Brain microvascular endothelial cell (primary cell): ENCODE measurements at places on chromosomes 6 and 20.

GRCh38 chr6:78251931-78252330, 599.1 kb downstream of the MEI4 start:
- no peak for DNase-seq

DNA sequence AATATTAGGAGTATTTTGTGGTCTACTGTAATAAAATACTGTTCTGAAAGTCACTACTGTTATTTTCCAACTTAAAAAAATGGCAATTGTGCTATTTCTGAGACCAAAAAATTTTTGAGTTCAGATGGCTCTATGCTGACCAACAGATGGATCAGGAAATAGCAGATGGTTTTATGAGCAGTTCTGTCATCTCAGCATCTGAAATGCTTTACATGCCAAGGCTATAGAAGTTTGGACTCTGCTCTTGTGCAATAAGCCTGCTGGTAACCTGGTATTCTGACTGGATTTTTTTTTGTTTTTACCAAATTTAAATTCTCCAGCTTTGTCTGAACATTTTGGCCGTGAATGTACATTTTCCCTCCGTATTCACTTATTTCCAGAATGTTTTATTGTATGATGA, 1127.5 kb downstream of the GRIK2 start:
- DNase-seq, result no peak

- DNase-seq, result peak; percentile 97
Measured at GRCh38 chr6:3205913-3206312, 21.5 kb downstream of the TUBB2B start.

GRCh38 chr6:5782783-5783547, 223.8 kb downstream of the NRN1 start:
- DNase-seq, result no peak

GRCh38 chr20:36031806-36032205, 63.4 kb downstream of the CNBD2 start:
- no peak for DNase-seq

- DNase-seq, result no peak
Measured at GRCh38 chr20:16777126-16777525, 29.0 kb downstream of the OTOR start.

GRCh38 chr6:138970856-138971425, 17.1 kb downstream of the REPS1 start:
- DNase-seq, result peak; percentile 95

DNA sequence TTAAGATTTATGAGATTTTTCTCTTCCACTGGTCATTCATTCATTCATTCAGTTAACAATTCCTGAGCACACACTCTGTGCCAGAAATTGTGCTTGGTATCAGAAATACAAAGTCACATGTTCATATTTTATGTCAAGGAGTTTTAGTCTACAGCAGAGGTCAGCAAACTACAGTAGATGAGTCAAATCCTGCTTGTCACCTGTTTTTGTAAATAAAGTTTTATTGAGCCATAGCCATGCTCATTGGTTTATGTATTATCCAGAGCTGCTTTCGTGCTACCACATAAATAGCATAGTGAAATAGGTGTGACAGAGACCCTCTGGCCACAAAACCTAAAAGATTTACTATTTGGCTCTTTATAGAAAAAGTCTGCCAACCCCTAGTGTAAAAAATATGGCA, 46.8 kb downstream of the THEMIS start:
- no peak for DNase-seq

- DNase-seq, result peak; percentile 29
Measured at GRCh38 chr20:25207960-25208534, 12.5 kb downstream of the ENTPD6 start.

DNA sequence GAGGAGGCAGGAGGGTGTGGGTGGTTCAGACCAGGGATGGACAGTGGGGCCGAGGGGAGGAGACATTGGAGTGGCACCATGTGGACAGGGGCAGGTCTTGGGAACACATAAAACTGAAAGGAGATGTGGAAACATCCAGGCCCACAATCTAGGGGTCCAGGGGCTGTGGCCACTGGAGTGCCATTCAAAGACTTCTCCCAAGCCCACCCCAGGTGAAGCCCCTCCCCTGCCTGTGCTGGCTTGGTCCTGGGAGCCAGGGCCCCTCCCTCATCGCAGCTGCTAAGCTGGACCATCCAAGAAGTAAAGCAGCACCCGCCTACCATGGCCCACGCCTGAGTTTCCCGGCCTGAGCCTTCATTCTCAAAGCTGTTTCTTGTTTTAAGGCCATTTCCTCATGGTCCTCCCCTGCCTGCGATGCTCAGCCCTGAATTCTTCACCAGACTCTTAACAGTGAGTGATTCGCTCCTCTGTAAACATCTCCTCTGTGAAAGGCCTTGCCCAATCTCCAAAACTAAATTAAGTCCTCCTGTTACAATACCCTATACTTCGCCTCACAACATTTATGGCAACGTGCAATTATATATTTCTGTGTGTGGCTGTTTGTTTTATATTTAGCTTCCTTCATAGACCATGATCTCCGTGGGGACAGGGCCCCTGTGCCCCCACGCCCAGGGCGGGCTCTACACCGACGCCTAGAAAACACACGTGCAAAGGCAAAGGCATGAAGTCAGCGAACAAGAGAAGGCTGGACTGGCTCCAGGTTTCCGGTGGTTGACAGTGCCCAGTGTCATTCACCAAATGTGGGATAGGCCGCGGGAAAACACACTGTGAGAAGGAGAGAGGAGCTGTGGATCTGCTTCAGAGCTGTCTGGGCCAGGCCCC, 267.8 kb downstream of the ERMARD start:
- no peak for DNase-seq

GRCh38 chr6:109183109-109183650, 87.9 kb downstream of the CEP57L1 start:
- DNase-seq, result no peak

- no peak for DNase-seq
Measured at GRCh38 chr6:21001736-21002135, 467.5 kb downstream of the CDKAL1 start.

DNA sequence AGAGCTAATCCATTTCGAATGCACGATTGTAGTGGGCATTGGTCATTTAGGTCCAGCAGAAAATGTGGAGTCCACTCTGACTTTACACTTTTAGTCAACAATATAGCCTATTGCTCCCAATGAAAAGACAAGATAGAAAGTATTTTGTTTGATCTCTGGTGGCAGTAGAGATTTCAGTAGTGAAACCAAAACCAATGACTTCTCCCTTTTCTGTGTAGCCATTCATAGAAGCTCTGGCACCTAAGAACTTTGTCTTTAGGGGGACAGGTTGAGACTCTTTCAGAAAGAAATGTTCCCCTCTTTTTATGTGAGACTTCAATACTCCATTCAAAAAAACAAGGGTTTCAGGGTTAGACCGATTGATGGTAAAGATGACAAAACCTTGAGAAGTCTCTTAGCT, 510.8 kb upstream of the POU3F2 start:
- no peak for DNase-seq

DNA sequence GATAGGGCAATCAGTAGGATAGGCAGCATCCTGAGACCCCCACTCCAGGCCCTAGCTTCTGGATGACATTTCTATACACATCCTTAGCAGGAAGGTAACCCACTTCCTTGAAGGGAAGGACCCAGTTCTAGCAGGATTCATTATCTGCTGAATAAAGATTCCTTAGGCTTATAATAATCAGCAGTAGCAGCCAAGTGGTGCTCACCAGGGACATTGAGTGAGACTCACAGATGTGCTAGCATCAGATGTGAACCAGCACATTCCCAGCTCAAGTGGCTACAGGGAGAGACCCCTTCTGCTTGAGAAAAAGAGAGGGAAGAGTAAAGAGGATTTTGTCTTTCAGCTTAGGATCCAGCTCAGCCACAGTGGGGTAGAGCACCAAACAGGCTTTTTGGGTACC, 244.8 kb upstream of the UFL1 start:
- DNase-seq, result no peak

GRCh38 chr6:84916704-84917103, 152.3 kb upstream of the TBX18 start:
- DNase-seq, result no peak

- no peak for DNase-seq
Measured at GRCh38 chr6:1912731-1913130, 303.0 kb downstream of the FOXC1 start.

DNA sequence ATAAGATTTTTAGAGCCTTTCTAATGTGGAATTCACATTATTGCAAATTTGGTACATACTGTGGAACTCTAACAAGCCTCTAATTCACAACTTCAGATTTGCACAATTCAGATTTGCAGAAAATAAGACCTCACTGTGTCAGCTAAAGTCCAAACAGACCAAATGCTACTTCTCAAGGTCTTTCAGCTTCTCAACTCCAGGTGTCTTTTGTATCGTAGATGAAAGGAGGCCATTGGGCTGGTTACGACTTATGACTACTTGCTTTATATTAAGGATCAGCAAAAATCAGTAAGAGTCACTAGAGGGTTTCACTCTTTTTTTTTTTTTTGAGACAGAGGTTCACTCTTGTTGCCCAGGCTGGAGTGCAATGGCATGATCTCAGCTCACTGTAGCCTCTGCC, 37.8 kb downstream of the ZNF217 start:
- no peak for DNase-seq

DNA sequence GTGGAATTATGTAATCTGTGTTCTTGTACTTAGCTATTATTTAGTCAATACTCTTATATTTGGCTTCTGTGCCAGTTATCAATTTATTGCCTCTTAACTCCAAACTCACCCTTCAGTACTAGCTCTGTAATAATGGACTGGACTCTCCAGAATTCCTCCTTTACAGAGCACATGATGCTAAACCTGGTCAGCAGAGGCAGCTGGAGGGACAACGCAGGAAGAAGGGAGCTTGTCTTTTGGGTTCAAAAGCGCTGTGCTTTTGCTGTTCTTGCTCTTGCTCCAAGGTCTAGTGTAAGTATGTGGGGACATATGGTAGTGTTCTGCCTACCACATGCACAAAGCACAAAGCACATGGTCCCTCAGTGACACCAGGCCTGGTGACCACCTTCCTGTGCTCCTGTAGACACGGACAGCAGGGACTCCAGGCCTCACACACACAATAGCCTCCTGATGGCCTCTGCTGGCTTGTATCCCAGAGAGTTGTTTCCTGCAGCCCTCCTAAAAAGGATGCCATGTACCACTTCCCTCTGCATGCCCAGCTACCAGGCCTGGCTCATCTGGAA, 46.1 kb downstream of the CHD6 start:
- DNase-seq, result no peak

DNA sequence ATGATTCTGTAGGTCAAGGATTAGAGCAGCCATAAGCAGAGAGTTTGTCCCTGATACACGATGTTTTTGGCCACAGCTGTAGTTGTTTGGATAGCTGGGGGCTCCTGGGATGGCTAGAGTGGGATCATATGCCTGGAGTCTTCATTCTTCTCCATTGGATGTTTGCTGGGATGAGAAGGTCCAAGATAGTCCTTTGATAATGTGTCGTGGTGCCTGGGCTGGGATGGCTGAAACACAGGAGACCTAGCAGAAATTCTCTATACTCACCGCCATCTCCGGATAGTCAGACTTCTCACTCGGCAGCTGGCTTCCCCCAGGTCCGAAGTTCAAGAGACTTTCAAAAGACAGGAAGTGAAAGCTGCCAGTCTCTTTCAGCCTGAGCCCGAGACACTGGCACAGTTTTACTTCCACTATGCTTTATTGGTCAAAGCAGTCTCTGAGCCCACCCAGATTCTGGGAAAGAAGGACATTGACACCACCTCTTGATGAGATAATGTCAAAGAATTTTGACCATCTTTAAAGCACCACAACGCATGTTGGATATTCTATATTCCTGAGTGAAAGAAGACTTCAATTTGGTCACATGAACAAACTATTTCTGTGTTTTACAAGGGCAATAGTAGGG, 16.0 kb downstream of the MARCKS start:
- no peak for DNase-seq

DNA sequence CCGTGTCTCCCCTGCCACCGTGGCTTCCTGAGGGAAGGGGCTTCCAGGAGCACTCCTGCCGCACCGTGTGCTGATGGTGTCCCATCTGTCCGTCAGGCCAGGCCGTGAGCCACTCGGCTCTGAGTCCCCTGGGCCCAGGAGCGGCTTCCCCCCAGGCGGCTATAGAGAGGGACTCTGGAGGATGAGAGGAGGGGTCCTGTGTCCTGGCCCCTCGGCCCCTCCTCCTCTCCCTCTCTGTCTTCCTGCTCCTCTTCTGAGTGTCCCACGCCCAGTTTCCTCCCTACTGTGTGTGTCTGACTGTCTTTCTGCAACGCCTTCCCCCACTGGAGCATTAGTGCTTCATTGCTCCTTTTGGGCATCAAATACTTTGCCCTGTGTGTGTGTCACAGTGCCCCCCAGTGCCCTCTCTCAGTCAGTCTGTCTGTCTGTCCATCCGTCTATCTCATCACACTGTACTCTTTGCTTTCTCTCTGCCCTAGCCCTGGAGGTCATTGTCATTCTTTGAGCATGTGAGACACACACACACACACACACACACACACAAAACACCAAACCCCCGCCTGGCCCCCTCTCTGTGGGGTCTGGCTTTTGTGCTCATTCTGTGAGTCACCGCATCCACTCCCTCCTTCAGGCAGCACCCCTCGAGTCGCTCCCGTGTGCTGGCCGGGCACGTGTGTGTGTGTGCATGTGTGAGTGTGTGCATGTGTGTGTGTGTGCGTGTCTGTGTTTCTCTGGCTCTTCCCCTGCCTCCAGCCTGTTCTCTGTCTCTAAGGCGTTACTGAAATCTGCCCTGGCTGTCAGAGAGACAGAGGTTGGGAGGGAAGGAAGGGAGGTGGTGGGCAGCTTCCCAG, 71.9 kb downstream of the SRC start:
- no peak for DNase-seq

- no peak for DNase-seq
Measured at GRCh38 chr6:10901770-10902169, 14.9 kb downstream of the SYCP2L start.

DNA sequence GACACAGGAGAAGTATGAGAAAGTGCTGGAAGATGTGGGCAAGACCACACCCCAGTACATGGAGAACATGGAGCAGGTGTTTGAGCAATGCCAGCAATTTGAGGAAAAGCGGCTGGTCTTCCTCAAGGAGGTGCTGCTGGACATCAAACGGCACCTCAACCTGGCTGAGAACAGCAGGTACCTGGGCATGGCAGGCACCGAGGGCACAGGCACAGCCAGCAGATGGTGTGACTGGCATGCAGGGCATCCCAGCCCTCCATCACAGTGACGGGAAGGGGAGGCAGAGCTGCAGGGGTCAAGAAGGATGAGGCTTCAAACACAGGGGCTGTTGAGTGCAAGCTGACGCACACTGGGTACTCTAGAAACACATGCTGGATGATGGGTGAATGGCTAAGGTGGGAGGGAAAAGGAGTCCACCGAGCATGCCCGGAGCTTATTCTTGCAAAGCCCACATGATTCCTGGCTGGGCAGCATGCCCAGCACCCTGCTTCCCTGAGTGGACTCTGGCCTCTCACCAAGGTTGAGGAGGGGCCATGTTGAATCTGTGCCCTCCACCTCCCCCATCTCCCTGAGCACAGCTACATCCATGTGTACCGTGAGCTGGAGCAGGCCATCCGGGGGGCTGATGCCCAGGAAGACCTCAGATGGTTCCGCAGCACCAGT, 26.3 kb downstream of the SPDEF start:
- no peak for DNase-seq
